ENCODE measurements at places on chromosomes 12 and 14.
A peak's percentile ranks its signal among the peaks of the same experiment; 100 is the strongest.

GRCh38 chr12:115570069-115570777, 707.3 kb downstream of the MED13L start:
- no peak overlapping the region for H3K4me3 ChIP-seq
- no peaks in the 10 kb centered on the region for H3K4me1 ChIP-seq
- no peaks in the 10 kb centered on the region for H3K27me3 ChIP-seq
- no peak for DNase-seq

DNA sequence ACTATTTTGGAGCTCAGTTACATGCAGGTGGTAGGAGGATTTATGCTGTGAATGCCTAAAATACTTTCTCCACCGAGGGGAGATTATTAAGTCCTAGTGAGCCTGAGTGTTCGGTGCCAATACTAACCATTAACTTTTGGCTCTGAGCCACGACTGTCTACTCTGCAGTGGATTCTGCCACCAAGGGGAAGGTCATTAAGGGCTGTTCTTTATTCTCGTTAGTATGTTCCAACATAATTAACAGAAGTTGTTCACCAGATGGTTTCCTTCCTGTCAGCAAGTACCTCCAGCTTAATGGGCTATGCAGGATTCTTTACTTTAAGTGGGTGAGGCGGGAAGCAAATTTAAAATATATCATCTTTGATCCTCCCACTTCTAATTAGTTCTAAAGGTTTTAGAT, 326.3 kb downstream of the BMP4 start:
- no peak overlapping the region for H3K4me3 ChIP-seq
- H3K27me3 ChIP-seq, result no peaks in the 10 kb centered on the region
- no peaks in the 10 kb centered on the region for H3K36me3 ChIP-seq
- DNase-seq, result no peak
- H3K27ac ChIP-seq, result no peak overlapping the region

GRCh38 chr14:22872033-22872832, 693 bp downstream of the LRP10 start:
- no peaks in the 10 kb centered on the region for H3K27me3 ChIP-seq
- peaks cover 21% of the 10 kb centered on the region for H3K4me1 ChIP-seq
- H3K36me3 ChIP-seq, result peaks cover 5% of the 10 kb centered on the region
- H3K4me3 ChIP-seq, result peak overlapping the region; percentile 97

DNA sequence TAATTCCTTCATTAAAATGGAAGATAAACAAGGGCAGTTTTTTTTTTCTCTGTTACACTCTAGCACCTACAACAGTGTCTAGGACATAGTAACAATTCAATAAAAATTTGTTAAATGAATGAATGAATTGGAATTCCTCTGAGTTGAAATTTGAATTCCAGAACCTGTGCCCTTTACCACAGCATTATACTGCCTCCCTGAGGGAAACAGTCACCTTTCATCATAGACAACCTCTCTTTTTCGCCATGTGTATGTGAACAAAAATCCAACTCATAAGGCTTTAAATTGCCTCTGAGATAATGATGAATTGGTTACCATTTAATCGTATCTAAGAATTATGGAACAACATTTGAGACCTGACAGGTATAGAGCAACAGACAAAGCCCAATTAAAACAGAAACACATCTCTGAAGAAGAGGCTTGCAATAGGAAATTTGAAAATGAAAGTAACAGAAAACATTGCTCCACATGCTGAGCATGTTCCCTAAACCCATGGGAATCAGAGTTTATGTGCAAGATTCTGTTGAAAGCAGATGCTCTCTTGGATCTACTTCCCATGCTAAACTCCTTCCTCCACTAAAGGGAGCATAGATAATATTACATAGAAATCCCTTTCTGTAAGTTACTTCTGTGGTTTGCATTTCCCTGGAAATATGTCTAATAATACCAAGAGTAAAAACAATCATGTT, 657.8 kb downstream of the GALC start:
- no peak for DNase-seq
- no peaks in the 10 kb centered on the region for H3K36me3 ChIP-seq
- H3K4me1 ChIP-seq, result no peaks in the 10 kb centered on the region
- no peaks in the 10 kb centered on the region for H3K27me3 ChIP-seq

GRCh38 chr12:22491034-22491433, 53.3 kb downstream of the C2CD5 start:
- no peaks in the 10 kb centered on the region for H3K4me1 ChIP-seq
- H3K27me3 ChIP-seq, result no peaks in the 10 kb centered on the region
- H3K27ac ChIP-seq, result no peak overlapping the region
- H3K4me3 ChIP-seq, result no peak overlapping the region
- no peaks in the 10 kb centered on the region for H3K36me3 ChIP-seq

GRCh38 chr12:89710873-89711750, 2.5 kb upstream of the ATP2B1 start:
- DNase-seq, result no peak
- no peaks in the 10 kb centered on the region for H3K36me3 ChIP-seq
- no peaks in the 10 kb centered on the region for H3K4me1 ChIP-seq
- no peaks in the 10 kb centered on the region for H3K27me3 ChIP-seq

GRCh38 chr12:29957835-29958234, 174.1 kb upstream of the TMTC1 start:
- no peaks in the 10 kb centered on the region for H3K4me1 ChIP-seq
- H3K27me3 ChIP-seq, result no peaks in the 10 kb centered on the region
- no peak for DNase-seq
- no peak overlapping the region for H3K27ac ChIP-seq
- H3K4me3 ChIP-seq, result no peak overlapping the region
- no peaks in the 10 kb centered on the region for H3K36me3 ChIP-seq

DNA sequence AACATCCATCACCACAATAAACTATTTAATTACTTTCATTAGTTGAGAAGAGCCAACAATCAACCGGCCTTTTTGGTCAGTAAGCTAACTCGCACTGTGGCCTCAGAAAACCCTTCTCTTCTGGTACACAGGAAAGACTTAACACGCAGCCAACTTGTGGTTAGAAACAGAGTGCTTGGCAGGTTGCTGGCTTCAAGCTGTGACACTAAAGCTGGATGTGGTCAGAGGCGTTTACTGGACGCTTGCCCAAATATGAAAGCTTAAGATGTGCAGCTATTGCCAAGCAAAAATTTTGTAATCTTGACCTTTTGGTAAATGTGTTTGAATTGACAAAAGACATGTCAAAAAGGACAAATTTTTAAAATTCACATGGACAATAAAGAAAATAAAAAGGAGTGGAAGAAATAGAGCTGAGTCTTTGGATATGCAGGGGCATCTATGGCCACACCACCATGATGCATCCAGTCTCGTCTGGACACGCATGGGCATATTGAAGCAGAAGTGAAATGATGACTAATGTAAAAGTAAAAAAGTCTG, 2.6 kb upstream of the KLRK1 start:
- no peak overlapping the region for H3K27ac ChIP-seq
- H3K36me3 ChIP-seq, result no peaks in the 10 kb centered on the region
- H3K27me3 ChIP-seq, result no peaks in the 10 kb centered on the region
- no peak for DNase-seq

DNA sequence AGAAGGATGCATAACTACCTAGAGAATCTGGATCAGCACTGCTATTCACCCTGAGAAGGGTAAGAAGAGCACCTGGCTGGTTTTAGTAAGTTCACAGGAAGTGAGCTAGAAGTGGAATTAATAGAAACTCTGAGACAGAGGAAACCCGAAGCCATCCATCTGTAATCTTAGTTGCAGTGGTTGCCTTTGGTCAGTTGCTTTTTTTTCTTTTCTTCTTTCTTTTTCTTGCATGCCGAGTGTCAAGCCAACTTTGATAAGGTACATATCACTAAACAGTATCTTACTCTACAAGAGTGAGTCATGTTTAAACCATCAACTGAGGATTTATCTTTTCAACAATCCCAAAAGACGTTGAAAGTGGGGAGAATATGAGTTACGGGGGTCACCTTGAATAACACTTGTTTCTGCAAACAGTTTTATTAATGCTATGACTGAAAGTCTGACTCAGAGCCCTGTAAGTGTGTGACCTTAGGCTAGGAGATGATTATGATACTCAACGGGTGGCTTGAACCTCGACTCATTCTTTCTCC, 26.7 kb downstream of the C12orf75 start:
- no peak overlapping the region for H3K27ac ChIP-seq
- H3K4me1 ChIP-seq, result no peaks in the 10 kb centered on the region
- H3K36me3 ChIP-seq, result no peaks in the 10 kb centered on the region
- no peak overlapping the region for H3K4me3 ChIP-seq
- DNase-seq, result no peak
- no peaks in the 10 kb centered on the region for H3K27me3 ChIP-seq

DNA sequence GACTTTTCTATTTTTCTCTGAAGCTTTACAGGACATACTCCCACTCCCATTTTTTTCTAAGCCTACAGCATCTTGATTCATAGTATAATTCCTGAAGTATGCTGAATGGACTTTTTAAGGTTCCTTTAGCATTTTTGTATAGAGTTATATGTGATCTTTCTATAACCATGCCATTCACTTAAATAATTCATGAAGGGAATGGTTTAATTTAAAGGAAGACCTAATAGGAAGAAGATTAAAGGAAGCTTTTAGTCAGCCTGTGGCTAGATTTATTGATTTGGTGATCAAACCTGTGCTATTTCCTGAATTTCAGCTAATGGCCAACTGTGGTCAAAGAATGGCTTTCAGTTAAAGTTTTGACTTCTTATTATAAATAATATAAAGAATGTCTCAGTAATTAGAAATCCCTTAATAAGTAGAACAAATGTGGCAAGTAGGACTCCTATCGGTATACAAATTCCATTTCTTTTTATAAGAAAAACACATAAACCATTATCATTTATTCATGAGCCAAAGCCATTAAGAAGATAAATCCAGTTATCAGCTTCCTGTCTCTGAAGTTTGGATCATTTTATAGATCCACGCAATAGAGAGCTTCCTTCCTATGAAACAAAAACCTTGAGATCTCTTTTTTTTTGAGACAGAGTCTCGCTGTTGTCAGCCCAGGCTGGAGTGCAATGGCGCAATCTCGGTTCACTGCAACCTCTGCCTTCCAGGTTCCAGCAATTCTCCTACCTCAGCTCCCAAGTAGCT, 4.0 kb upstream of the MAPK1IP1L start:
- H3K27ac ChIP-seq, result no peak overlapping the region
- no peaks in the 10 kb centered on the region for H3K27me3 ChIP-seq
- H3K36me3 ChIP-seq, result peaks cover 3% of the 10 kb centered on the region
- H3K4me3 ChIP-seq, result no peak overlapping the region
- no peak for DNase-seq
